ENCODE measurements at places on chromosomes 4 and X. TPM values are rescaled to one million over a fixed set of nuclear protein-coding genes. Genes with fewer than 3 reads are reported as not detected.

Gene ERAS
- not detected for total RNA-seq

Gene INTS6L
- 8.3 TPM for total RNA-seq

Gene FABP2
- not detected for total RNA-seq

Gene CLDN24
- total RNA-seq, result not detected

Gene CYTL1
- total RNA-seq, result 1.2 TPM

Gene MAGEB1
- total RNA-seq, result not detected

Gene HGFAC
- 0.52 TPM for total RNA-seq

Gene PLAC8
- total RNA-seq, result 3.5 TPM

Gene BANK1
- 0.45 TPM for total RNA-seq

Gene TLR10
- not detected for total RNA-seq

Gene XPNPEP2
- 14.4 TPM for total RNA-seq

Gene GLA
- total RNA-seq, result 17.7 TPM

Gene POU3F4
- total RNA-seq, result not detected

Gene SMAD1
- total RNA-seq, result 29.6 TPM

DNA sequence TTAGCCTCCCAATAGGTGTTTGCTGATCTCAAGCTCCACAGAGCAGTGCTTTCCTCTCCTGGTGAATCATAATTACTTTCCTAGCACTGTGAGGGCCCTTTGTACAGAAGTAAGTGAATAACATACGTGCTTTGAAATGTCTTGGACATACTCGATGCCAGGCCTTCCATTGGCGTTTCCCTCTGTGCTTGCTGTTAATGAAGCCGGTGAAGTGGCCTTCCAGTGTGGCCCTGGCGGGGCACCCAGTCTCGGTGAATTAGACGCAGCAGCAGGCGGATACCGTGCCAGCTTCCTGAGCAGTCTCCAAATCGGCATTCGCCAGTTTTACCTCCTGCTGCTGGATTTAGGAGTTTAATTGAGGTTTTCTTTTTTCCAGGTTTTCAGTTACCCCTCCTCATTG lies 132.3 kb downstream of the HMX1 start:
- no peak overlapping the region for H3K27ac ChIP-seq
- peak; percentile 90 for DNase-seq
- no peak overlapping the region for H3K4me3 ChIP-seq
- no peaks in the 10 kb centered on the region for H3K27me3 ChIP-seq
- H3K36me3 ChIP-seq, result no peaks in the 10 kb centered on the region

- H3K4me1 ChIP-seq, result peaks cover 3% of the 10 kb centered on the region
- H3K27me3 ChIP-seq, result no peaks in the 10 kb centered on the region
- no peak overlapping the region for H3K4me3 ChIP-seq
- no peak overlapping the region for H3K27ac ChIP-seq
Measured at GRCh38 chrX:129525162-129525561, 1.9 kb upstream of the SMARCA1 start.

GRCh38 chr4:169245061-169245460 lies 25.7 kb downstream of the SH3RF1 start:
- H3K4me3 ChIP-seq, result no peak overlapping the region
- no peaks in the 10 kb centered on the region for H3K36me3 ChIP-seq
- DNase-seq, result no peak
- no peak overlapping the region for H3K27ac ChIP-seq
- peaks cover 21% of the 10 kb centered on the region for H3K4me1 ChIP-seq

DNA sequence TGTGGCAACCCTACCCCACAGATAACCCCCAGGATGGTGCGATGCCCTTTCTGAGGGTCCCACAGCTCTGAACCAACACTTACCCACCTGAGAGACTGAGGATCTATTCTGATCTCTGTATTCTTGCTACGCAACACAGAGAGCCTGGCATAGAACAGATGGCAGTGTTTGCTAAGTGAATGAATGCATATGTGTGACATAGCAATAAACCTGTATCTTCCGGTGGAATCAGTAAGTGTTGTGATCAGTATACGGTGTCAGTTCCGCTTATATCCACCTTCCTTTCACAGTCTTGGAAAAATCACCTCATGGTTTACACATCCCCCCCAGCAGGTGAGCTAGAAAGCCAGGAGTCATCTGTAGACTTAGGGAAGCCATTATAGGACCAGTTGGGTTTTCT lies 5.9 kb upstream of the HSD17B10 start:
- peaks cover 27% of the 10 kb centered on the region for H3K4me1 ChIP-seq
- H3K27me3 ChIP-seq, result no peaks in the 10 kb centered on the region
- H3K4me3 ChIP-seq, result peak overlapping the region; percentile 47
- peak overlapping the region; percentile 82 for H3K27ac ChIP-seq
- H3K36me3 ChIP-seq, result no peaks in the 10 kb centered on the region
- DNase-seq, result no peak

DNA sequence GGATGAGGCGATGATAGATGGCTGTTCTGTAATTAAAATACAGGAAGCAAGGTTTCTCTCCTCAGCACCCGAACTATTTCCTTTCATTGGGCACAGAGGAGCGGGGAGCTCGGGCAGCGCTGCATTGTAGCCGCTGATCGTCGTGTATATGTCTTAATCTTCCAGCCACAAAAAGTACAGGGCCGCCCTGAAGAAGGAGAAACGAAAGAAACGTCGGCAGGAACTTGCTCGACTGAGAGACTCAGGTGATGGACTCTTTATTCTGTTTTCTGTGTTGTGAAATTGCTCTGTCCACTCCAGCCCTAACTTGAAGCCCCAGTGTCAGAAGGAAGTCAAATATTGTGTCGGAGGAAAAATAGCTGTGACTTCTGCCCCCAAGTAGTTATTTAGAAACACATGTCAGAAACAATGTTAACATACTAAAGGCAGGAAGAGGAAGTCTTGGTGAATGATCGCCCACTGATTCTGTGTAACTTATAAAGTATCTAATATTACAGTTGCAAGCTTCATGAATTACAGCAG lies 546 bp downstream of the ZRSR2 start:
- no peaks in the 10 kb centered on the region for H3K36me3 ChIP-seq
- peaks cover 18% of the 10 kb centered on the region for H3K4me1 ChIP-seq
- DNase-seq, result no peak
- H3K27ac ChIP-seq, result peak overlapping the region; percentile 82
- H3K4me3 ChIP-seq, result peak overlapping the region; percentile 75

DNA sequence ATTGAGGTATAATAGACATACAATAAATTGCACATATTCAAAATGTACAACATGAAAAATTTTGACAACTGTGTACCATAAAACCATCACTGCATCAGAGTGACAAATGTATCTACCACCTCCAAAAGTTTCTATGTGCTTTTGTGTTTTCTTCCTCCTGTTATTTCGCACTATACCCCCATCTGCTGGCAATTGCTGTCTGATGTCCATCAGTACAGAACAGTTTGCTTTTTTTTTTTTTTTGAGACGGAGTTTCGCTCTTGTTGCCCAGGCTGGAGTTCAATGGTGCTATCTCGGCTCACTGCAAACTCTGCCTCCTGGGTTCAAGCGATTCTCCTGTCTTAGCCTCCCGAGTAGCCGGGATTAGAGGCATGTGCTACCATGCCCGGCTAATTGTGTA lies 154.3 kb upstream of the GIMD1 start:
- no peak overlapping the region for H3K27ac ChIP-seq
- no peaks in the 10 kb centered on the region for H3K27me3 ChIP-seq
- no peak overlapping the region for H3K4me3 ChIP-seq
- no peaks in the 10 kb centered on the region for H3K4me1 ChIP-seq
- no peak for DNase-seq

GRCh38 chrX:149221230-149221629 lies 283.9 kb downstream of the IDS start:
- no peak overlapping the region for H3K27ac ChIP-seq
- H3K4me3 ChIP-seq, result no peak overlapping the region
- H3K4me1 ChIP-seq, result no peaks in the 10 kb centered on the region
- no peaks in the 10 kb centered on the region for H3K27me3 ChIP-seq
- H3K36me3 ChIP-seq, result no peaks in the 10 kb centered on the region
- no peak for DNase-seq

GRCh38 chr4:73170518-73171198 lies 87.9 kb downstream of the ANKRD17 start:
- no peak overlapping the region for H3K27ac ChIP-seq
- no peak for DNase-seq
- H3K36me3 ChIP-seq, result peaks cover 76% of the 10 kb centered on the region
- no peaks in the 10 kb centered on the region for H3K4me1 ChIP-seq

DNA sequence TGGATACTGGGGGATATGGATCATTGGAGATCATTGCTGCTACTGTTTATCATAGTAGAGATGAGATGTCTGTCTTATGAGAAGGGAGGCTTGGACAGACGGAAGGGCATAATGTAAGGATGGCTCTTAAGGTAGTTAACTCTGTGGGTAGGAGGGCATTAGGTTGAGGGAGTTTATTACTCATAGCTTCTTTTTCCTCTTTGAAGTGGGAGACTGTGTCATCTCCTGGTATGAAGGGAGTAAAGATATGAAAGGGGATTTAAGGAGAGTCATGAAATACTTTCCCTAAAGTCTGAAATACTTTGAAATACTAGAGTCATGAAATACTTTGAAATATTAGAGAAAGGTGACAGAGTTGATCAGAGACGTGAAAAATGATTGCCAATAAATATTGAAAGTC lies 255.5 kb upstream of the PITX2 start:
- H3K4me1 ChIP-seq, result no peaks in the 10 kb centered on the region
- no peak overlapping the region for H3K27ac ChIP-seq

GRCh38 chrX:136147976-136148375 lies 643 bp downstream of the FHL1 start:
- H3K27ac ChIP-seq, result peak overlapping the region; percentile 97
- DNase-seq, result no peak
- no peaks in the 10 kb centered on the region for H3K36me3 ChIP-seq
- H3K4me3 ChIP-seq, result peak overlapping the region; percentile 78
- peaks cover 15% of the 10 kb centered on the region for H3K4me1 ChIP-seq

- H3K36me3 ChIP-seq, result no peaks in the 10 kb centered on the region
- no peak for DNase-seq
- no peaks in the 10 kb centered on the region for H3K4me1 ChIP-seq
Measured at GRCh38 chr4:1077711-1078477, 35.5 kb downstream of the RNF212 start.

GRCh38 chrX:133229361-133229760 lies 11.2 kb upstream of the TFDP3 start:
- H3K4me1 ChIP-seq, result no peaks in the 10 kb centered on the region
- no peaks in the 10 kb centered on the region for H3K36me3 ChIP-seq
- no peak overlapping the region for H3K27ac ChIP-seq
- H3K27me3 ChIP-seq, result no peaks in the 10 kb centered on the region

DNA sequence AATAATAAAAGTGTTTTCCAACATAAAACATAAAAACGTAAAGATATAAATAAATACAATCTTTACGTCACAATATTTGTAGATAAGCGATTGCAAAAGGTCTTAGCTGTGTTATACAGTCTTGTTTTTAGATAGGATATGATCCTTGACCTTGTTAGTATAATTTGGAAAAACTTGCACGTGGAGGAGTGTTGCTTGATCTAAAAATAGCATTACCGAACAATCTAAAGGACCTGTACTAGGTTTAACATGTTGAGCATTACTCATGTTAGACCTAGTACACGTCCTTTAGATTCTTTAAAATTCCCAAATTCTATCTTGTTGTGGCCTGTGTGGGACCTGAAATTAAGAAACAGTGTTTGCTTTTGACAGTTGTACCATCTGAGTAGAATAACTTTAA lies 1.6 kb downstream of the METAP1 start:
- DNase-seq, result no peak
- H3K4me3 ChIP-seq, result no peak overlapping the region
- no peak overlapping the region for H3K27ac ChIP-seq
- peaks cover 28% of the 10 kb centered on the region for H3K4me1 ChIP-seq
- no peaks in the 10 kb centered on the region for H3K27me3 ChIP-seq
- H3K36me3 ChIP-seq, result no peaks in the 10 kb centered on the region

- DNase-seq, result no peak
- peak overlapping the region; percentile 92 for H3K27ac ChIP-seq
- H3K27me3 ChIP-seq, result no peaks in the 10 kb centered on the region
- peaks cover 47% of the 10 kb centered on the region for H3K4me1 ChIP-seq
- peak overlapping the region; percentile 68 for H3K4me3 ChIP-seq
Measured at GRCh38 chr4:24473309-24473721, 111.0 kb downstream of the DHX15 start.

DNA sequence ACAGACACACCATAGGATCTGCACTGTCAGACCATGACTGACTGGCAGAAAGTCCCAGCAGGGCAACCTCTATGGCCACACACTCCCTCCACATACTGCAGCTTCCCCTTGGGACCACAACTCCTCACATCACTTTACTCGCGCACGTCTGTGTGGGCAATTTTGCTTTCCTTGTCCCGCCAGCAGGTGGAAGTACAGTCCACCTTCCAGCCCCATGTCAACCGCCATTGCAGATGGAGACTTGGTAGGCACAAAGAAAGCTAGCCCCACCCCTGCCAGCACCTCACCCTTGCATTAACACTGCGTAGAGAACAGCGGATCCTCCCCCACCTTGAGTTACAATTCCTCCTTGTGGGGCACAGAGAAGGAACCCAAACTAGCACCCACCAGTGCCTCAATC lies 74.4 kb upstream of the NAP1L2 start:
- no peaks in the 10 kb centered on the region for H3K4me1 ChIP-seq
- no peak for DNase-seq
- no peaks in the 10 kb centered on the region for H3K36me3 ChIP-seq
- H3K4me3 ChIP-seq, result no peak overlapping the region
- no peaks in the 10 kb centered on the region for H3K27me3 ChIP-seq

- no peak overlapping the region for H3K4me3 ChIP-seq
- no peaks in the 10 kb centered on the region for H3K36me3 ChIP-seq
- no peak for DNase-seq
- peaks cover 1% of the 10 kb centered on the region for H3K4me1 ChIP-seq
- no peak overlapping the region for H3K27ac ChIP-seq
Measured at GRCh38 chr4:98572697-98573096, 85.7 kb downstream of the TSPAN5 start.

GRCh38 chrX:111442791-111443190 lies 30.8 kb upstream of the DCX start:
- no peak for DNase-seq
- H3K4me1 ChIP-seq, result no peaks in the 10 kb centered on the region
- no peak overlapping the region for H3K27ac ChIP-seq
- no peaks in the 10 kb centered on the region for H3K27me3 ChIP-seq
- no peak overlapping the region for H3K4me3 ChIP-seq
- H3K36me3 ChIP-seq, result no peaks in the 10 kb centered on the region

DNA sequence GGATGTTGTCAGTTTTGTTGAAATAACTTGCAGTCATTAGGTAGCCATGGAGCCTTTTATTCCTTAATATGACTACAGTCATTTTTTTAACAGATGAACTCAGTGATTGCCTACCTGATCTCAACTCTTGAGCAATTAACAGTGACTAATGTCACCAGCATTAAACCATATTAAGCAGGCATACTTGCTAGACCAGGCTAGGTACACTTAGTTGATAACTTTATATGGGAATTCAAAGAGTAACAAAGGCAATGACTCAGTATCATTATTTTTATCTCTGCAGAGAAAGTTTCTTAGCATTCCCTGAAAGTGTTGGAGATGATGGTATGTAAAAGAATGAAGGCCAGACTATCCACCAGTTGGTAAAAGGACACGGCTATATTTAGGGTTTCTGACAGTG lies at the start of gene C4orf54:
TSS of gene C4orf54 (minus strand) at position 31 of the 400 bp plus-strand sequence. CDS start 3,180 bp downstream, outside the sequence.
- H3K36me3 ChIP-seq, result no peaks in the 10 kb centered on the region
- no peak within 1 kb of the TSS for H3K4me3 ChIP-seq
- DNase-seq, result no peak

- no peaks in the 10 kb centered on the region for H3K36me3 ChIP-seq
- DNase-seq, result no peak
- no peaks in the 10 kb centered on the region for H3K27me3 ChIP-seq
- H3K4me3 ChIP-seq, result no peak overlapping the region
- H3K4me1 ChIP-seq, result peaks cover 9% of the 10 kb centered on the region
Measured at GRCh38 chr4:16416601-16417000, 190.3 kb upstream of the TAPT1 start.
